ENCODE measurements at places on chromosomes 16 and 17.

- no peak for DNase-seq
These were observed 1.2 kb upstream of the CBLN1 start for GRCh38 chr16:49282690-49283375.

- no peak for DNase-seq
These were observed 60.1 kb downstream of the CYLD start for GRCh38 chr16:50802000-50802399.

DNA sequence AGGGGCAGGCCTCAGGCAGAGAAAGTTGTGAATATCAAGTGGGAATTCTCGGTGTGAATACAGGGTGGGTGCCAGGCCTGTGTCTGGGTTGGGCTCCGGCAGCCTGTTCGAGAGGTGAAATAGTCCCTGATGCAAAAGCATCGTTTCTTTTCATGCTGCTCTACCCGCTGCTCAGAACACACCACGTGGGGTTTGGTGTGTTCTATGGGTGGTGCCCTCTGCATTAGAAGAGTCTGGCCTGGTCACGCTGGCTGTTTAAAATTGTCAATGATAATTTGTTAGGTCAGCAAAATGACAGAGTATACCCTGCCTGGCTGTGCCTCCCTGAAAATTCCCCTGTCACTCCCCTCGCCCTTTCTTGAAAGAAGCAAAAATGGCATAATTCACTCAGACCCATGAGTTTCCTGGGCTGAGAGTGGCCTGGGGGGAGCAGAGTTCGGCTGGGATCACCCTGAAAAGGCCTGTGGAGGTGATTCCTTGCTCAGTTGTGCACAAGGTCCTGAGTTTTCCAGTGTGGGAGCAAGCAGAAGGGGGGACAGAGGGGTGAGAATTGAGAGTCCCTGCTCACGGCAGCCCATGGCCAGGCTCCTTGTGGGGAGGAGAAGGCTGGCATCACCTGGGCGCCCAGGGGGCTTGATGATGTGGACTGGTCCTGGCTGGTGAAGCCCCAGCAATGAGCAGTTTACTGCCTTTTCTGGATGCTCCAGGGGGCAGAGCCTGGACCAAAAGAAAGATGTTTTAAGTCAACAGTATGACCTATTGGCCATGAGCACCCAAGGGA is 3.2 kb downstream of the CACNG5 start:
- DNase-seq: no peak

DNA sequence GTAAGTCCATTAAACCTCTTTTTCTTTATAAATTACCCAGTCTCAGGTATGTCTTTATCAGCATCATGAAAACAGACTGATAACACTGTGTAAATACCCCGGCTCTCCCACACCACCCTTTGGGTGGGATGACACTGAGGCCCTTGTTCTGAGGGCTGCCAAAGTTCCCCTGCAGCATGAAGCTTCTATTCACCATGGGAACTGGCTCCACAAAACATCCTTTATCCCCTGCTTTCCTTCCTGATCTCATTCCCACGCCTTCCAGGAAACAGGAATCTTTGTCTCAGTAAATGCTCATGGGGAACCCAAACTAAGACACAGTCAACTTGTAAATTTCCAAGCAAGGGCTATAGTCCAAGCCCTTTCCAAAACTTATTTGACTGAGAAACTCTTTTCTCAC is 88.4 kb downstream of the ABCC12 start:
- no peak for DNase-seq
